ENCODE measurements at places on chromosomes 2 and 18. TPM values are rescaled to one million over a fixed set of nuclear protein-coding genes. Genes with fewer than 3 reads are reported as not detected.

DNA sequence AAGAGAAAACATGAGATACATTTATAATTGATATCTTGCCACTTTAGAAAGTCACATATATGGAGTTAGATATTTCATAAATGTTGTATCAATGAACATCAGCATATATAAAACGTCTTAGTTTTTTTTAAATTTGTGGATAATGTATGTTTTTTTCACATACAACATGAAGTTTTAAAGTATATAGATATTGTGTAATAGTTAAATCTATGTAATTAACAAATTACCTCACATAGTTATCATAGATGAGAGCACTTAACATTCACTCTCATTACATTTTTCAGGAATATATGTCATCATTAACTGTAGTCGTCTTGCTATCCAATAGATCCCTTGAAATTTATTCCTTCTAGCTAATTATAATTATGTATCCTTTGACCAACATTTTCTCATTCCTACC lies 406.6 kb downstream of the ARHGAP15 start:
- DNase-seq: no peak

GRCh38 chr2:152134488-152135280 lies 35.8 kb upstream of the CACNB4 start:
- DNase-seq: no peak

GRCh38 chr18:54928236-54928635 lies 31.0 kb downstream of the CCDC68 start:
- DNase-seq: no peak

DNA sequence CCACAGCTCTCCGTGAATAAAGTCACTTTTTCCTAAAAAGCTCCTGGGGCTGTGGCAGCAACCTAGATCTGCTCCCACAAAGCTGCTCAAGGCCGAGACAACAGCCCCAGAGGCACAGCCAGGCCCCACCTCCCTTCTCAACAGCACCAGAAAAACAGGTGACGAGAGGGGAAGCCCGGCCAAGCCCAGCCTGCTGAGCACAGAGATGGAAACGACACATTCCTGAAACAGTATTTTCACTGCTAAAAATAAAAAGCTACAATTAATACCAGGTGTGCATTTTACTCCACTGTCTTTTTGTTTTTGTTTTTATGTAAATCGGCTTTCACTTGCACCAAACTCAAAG lies 199.3 kb downstream of the HDAC4 start:
- DNase-seq: no peak

GRCh38 chr2:63424329-63425078 lies 163.8 kb downstream of the WDPCP start:
- DNase-seq: peak; percentile 66

GRCh38 chr2:224849264-224849663 lies 133.1 kb upstream of the CCDC195 start:
- no peak for DNase-seq

Gene C2orf92
- 14.9 TPM for total RNA-seq

Gene HJURP
- total RNA-seq: 78.9 TPM
